Prostate gland (tissue), 2 donors: ENCODE measurements at places on chromosomes 1 and 21. TPM values are rescaled to one million over a fixed set of nuclear protein-coding genes. Genes with fewer than 3 reads are reported as not detected.

SELENBP1 gene
- total RNA-seq, result 104 TPM

SERPINC1 gene
- not detected for total RNA-seq

- H3K36me3 ChIP-seq, result no peaks in the 10 kb centered on the region
- H3K27me3 ChIP-seq, result no peaks in the 10 kb centered on the region
- no peak overlapping the region for H3K4me3 ChIP-seq
- no peak for DNase-seq
These were observed 7.8 kb upstream of the KIF14 start for GRCh38 chr1:200628223-200628881.

C1orf185 gene
- not detected for total RNA-seq

- no peaks in the 10 kb centered on the region for H3K27me3 ChIP-seq
- H3K4me1 ChIP-seq, result no peaks in the 10 kb centered on the region
- DNase-seq, result no peak
- no peak overlapping the region for H3K27ac ChIP-seq
- H3K4me3 ChIP-seq, result no peak overlapping the region
- no peaks in the 10 kb centered on the region for H3K36me3 ChIP-seq
These were observed 53.5 kb downstream of the S1PR1 start for GRCh38 chr1:101290119-101290921.

DNA sequence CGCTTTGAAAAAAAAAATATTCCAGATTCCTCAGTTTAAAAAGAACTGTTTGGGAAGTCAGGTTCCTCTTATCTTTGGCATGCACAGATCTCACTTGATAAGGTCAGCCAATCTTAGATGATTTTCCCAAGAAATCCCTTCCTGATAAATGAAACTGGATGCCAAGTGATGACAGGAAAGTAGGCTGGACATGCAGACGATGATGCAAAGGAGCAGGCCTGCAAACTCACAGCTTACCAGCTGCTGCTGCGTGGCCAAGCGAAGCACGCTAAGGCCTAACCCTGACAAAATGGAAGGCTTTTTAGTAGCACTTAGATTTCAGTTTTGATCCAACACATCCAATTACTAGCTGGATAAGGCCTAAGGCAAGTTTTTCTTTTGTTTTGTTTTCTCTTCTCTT is 10.1 kb downstream of the TADA1 start:
- H3K27me3 ChIP-seq, result no peaks in the 10 kb centered on the region
- DNase-seq, result no peak
- H3K27ac ChIP-seq, result no peak overlapping the region
- no peaks in the 10 kb centered on the region for H3K4me1 ChIP-seq
- H3K36me3 ChIP-seq, result no peaks in the 10 kb centered on the region

- no peak for DNase-seq
- no peak overlapping the region for H3K27ac ChIP-seq
- H3K27me3 ChIP-seq, result no peaks in the 10 kb centered on the region
- H3K4me1 ChIP-seq, result peaks cover 6% of the 10 kb centered on the region
- H3K36me3 ChIP-seq, result no peaks in the 10 kb centered on the region
These were observed 16.0 kb upstream of the ID3 start for GRCh38 chr1:23575226-23575810.
